Astrocyte of the cerebellum (primary cell): ENCODE measurements at places on chromosomes 1 and 21.
A peak's percentile ranks its signal among the peaks of the same experiment; 100 is the strongest.

DNA sequence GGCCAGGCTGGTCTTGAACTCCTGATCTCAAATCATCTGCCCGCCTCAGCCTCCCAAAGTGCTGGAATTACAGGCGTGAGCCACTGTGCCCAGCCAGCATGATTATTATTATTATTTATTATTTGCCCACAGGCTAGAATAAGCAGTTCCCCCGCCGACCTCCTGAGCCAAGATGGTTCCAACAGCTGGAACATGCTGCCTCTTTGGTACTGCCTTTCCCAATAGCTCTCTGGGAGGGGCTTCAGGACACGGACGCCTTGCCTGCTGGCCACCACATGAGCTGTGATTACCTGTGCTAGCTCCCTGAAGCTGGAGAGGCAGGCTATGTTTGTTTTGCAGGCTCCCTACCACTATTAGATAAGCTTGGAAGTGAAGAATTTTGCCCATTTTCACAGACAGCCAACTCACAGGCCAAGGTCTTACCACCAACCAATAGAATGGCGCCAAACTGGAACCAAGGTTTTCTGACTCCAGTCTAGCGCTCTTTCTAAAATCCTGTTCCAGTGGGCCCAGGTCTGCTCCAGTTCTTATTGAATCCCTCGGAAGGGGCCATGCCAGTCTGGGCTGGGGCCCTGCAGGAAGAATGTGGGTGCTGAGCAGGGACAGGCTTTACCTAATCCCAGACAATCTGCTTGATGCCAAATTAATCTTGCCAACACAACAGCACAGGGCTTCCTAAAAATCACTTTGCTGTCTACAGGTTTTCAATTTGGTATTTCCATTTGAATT is 2.1 kb upstream of the GPR61 start:
- no peak for DNase-seq

DNA sequence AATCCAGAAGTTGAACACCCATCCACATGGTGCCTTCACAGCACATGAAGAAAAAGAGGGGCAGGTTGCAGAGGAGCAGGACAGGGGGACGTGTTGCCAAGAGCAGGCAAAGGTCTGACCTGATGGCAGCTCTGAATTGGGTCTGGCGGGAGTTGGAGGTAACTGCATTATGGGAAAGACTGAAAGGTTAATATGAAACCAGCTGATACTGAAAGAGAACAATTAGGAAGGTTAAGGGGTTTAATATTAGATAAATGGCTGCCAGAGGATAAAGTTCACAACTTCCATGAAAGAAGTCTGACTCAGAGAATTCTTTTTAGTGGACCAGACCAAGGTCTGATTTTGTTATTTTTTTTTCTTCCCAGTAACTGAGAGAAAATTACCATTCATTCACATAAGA is 76.1 kb downstream of the CD58 start:
- DNase-seq = no peak

DNA sequence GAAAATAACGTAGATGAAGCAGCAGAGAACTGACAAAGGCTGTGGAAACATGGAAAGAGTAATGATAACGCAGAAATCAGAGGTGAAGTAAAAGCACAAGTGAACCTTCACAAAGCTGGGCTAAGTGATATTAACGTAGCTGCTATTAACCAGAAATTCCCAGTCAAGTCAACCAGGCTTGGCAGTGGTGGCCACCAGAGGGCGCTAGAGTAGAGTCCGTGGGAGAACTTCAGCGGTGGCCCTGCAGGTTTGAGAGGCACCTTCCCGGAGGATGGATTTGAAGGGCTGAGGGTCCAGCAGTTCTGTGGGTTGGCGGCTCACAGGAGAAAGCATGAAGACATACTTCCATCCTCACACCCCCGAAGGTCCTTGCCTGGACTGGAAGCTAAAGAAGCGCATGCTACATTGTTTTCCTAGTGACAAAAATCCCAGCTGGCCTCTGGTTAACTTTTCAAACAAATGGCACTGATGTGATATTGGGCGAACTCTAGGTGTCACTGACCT is 81.7 kb upstream of the ZNF648 start:
- DNase-seq = peak; percentile 84

DNA sequence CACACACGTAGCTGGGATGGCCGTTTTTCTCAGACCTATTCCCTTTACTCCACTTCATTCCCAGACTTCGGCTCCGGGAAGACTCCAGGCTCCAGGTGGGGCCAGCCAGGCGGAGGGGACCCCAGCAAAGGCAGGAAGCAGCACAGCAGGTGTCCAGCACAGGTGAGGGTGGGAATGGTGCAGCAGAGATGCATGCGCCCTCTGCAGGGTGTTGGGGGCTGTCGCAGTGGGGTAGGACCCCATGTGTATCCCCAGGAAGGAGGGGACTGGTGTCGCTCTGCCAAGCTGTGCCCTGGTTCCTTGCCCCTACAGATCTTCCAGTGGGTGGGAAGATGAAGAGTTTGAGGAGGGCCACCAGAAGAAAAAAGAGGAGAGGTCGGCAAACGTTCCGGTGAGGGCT is 5.3 kb downstream of the TTC24 start:
- no peak for DNase-seq

DNA sequence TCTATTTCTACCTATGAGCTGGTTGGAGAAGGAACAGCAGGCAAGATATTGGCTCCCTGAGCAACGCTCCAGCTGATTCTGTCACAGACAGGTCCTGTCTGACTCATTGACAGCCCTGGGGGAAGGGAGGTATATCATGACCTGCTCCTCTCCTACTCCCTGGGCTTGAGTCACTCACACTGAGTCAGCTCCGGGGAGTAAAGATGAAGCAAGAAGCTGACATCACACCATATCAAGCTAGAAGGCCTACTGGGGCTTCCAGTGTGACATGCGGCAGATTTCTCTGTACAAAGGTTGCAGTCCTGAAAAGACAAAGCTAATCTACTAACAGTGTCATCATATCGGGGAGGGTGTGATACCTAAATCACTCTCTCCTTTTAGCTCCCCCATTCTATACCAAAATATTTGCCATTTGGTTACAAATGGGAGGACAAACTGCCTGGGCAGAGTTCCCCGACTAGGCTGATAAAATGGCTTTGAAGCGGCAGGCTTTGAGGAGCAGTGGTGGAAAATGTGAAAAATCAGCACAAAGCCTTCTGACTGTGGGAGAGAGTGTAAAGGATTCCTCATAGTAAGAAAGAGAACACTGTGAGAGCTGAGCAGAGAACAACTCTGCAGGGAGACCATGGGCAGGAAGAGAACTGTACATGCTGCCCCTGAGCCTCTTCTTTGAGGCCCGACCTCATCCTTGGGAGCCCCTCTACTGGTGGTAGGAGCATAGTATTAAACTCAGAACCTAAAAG is 15.5 kb downstream of the PI4KB start:
- DNase-seq = peak; percentile 94

DNA sequence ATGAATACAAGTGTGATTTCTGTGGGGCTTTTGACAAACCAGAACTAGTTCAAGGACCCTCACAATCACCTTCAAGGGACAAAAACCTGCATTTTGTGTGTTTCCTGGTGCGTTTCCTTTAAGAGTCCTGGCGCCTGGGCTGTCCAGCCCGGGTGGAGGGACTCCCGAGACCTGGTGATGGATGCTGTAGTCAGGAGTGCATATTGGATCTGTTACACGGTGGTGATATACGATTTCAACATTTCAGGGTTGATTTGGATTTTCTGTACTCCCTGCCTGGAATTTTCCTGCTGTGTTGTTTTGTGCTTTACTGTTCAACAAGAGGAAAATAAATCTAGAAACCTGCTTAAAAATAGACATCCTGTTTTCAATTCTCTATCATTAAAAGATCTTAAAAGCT is 162.0 kb downstream of the KIF26B start:
- no peak for DNase-seq

DNA sequence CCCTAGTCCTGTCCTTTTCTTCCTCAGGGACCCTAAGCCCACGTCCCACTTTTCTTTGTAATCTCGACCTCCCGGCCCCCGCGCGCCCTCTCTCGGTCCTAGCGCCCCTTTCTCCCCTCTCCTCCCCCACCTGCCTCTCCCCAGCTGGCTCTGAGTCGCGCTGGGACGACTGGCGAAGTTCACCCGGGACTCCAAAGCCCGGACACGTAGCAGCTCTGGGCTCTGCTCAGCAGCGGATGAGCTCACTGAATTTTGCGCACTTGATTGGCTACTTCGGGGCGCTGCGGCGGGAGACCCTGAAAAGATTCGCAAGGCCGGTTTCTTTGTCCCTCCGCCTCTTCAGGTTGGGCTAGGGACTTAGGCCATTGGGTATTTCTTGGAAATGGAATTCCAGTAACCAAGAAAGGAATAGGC is 16.3 kb upstream of the ACKR1 start:
- peak; percentile 4 for DNase-seq

- no peak for DNase-seq
Observed at GRCh38 chr1:37602750-37603694, 7.3 kb upstream of the GNL2 start.

GRCh38 chr1:30820299-30820698 is 62.7 kb upstream of the LAPTM5 start:
- no peak for DNase-seq

- DNase-seq = no peak
Observed at GRCh38 chr1:60923389-60924087, 158.8 kb upstream of the NFIA start.

- DNase-seq = no peak
Observed at GRCh38 chr21:29939924-29940275, at the start of gene GRIK1. Gene GRIK1 (minus strand): TSS chr21:29939996.

GRCh38 chr21:41189150-41189745 is 21.3 kb downstream of the BACE2 start:
- no peak for DNase-seq

DNA sequence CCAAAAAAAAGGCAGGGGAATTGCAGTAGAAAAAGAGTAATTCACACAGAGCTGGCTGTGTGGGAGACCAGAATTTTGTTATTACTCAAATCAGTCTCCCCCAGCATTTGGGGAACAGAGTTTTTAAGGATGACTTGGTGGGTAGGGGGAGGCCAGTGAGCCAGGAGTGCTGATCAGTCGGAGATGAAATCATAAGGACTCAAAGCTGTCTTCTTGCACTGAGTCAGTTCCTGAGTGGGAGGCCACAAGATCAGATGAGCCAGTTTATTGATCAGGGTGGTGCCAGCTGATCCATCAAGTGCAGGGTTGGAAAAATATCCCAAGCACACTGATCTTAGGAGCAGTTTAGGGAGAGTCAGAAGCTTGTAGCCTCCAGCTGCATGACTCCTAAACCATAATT is 23.7 kb upstream of the EDARADD start:
- DNase-seq = no peak

DNA sequence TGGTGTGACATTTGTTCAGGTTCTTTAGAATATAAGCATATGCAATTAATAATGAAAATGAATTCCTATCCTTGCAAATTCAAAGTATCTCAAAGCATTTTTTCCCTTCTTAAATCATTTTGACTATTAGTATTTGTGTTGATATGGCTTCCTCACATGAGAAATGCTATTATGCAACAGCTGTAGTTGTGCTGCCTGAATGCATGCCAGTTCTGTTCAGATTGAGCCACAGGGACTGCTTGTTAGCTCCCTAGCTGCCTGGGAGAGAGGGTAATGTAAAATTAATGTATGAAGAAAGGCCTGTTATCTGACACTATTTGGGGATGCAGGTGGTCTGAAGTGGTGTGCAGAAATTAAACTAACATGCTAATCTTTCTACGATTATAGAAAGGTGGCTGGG is 45.5 kb downstream of the CACHD1 start:
- no peak for DNase-seq

DNA sequence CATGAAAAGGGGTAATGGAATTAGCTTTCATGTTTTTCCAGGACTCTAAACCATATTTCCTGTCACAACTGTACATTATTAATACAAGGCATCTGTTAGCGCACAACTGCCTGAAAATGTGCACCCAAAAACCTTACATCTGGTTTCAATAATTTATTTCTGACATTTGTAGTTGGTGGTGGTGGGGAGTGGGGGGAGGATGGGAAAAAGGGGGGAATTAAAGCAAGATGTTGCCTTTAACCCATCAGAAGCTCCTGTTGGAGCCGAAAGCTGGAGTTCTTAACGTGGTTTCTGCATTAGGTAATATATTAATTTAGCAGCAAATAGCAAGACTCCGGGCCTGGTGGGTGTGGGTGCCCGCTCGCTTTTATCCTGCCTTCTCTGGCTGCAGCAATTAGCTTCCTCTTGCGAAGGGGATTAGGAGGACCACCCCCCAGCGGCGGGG is 36.9 kb upstream of the HHAT start:
- no peak for DNase-seq

- DNase-seq = no peak
Observed at GRCh38 chr1:159594625-159595405, 7.2 kb downstream of the APCS start.

- no peak for DNase-seq
Observed at GRCh38 chr1:77990629-77991204, 11.8 kb upstream of the FUBP1 start.

DNA sequence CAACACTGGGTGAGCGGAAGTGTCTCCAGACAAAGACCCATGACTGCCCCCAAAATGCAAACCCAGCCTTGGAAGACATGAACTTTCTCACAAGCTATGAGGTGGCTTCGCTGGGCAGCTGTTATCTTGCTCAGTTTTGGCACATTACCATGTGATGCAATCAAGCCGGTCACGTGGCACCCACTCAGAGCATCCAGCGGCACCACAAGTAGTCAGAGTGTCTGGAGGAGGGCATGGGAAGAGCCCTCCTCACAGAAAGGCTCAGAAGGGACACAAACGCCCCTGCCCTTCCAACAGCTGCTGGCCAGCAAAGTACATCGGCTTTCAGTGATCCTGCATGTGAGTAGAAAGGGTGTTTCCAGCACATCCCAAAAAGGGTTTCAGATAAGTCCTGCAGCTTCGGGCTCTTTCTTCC is 145.5 kb upstream of the IRF2BP2 start:
- no peak for DNase-seq

- DNase-seq = no peak
Observed at GRCh38 chr1:27956761-27957160, 3.0 kb upstream of the XKR8 start.

- DNase-seq = no peak
Observed at GRCh38 chr1:43204394-43204793, 32.3 kb downstream of the CFAP57 start.

- DNase-seq = no peak
Observed at GRCh38 chr1:27868932-27869718, 3.2 kb upstream of the THEMIS2 start.

DNA sequence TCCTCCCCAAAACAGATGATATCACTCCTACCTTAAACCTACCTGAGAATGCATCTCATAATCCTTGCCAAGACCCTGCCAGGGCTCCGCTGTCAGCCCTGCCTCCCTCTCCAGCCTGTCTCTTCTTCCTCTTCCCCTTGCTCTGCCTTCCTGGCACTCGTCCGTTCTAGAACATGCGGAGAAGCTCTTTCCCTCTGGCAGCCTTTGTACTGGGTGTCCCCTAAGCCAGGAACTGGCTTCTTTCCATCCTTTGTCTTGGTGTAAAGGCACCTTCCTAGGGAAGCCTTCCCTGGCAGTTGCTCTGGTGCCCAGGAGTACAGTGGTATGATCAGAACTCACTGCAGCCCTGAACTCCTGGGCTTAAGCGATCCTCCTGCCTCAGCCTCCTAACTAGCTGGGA is 36.1 kb downstream of the CTNNBIP1 start:
- no peak for DNase-seq

- DNase-seq = peak; percentile 40
Observed at GRCh38 chr1:7281821-7282220, 489.3 kb upstream of the VAMP3 start.

GRCh38 chr1:196608390-196609369 is at the start of gene KCNT2:
Gene KCNT2 (minus strand): TSS chr1:196608440. CDS start chr1:196608309, 131 bp downstream.
- peak; percentile 36 for DNase-seq
